ENCODE measurements at places on chromosomes 5 and 9.

GRCh38 chr5:155728857-155729683, 597.9 kb upstream of the SGCD start:
- DNase-seq = no peak

DNA sequence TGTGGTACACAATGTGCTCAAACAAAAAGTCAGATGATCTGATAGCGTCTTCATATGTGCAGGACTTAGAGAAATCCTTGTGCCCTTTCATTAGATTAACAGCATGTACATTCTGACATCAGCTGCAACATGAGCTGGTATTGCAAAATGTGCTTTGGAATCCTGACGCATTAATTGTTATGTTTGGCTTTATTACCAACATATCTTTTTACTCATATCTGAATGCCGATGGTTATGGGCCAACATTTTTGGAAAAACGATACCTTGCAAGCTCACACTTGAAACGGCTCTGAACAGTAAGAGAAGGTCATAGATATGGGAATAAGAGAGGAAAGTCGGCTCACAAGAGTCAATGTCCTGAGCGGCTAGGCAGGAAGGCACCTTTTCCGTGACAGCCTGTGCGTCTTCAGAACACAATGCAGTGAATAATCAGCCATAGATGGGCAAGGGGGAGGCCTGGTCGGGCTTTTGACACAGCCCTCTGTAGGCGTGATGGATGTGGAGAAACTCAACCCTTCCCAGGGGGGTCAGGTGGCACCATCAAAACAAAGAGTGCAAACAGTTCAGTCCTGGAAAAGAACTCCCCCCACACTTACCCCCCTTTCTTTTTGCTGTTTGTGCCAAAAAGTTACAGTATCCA, 36.4 kb upstream of the GAS1 start:
- DNase-seq = no peak

DNA sequence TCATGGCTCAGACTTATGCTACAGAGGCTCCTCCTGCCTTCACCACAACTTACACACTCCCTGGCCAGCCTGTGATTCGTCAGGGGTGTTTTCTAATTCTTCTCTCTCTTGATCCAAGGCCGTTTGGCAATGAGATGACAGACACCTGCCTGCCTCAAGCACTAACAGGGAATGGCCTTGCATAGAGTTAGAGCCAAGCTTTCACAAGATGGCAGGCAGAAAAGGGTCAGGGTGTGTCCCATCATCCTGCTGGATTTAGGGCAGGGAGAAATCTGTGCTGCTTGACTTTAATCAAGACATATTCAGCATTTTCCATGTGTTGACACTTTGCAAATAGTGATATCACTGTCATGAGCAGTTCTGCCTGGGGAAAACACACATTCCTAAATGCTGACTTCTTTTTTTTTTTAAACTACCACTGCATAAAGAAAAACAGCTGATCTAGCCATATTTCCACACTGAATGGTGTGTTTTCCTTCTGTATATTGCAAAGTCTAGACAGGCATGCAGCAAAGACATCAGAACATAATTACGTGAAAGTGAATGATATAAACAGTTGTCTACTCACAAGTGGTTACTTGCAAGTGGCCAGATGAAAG, 95.0 kb upstream of the SLC25A48 start:
- no peak for DNase-seq

- DNase-seq = no peak
These were observed 440.9 kb upstream of the C9orf72 start for GRCh38 chr9:28014212-28014611.

DNA sequence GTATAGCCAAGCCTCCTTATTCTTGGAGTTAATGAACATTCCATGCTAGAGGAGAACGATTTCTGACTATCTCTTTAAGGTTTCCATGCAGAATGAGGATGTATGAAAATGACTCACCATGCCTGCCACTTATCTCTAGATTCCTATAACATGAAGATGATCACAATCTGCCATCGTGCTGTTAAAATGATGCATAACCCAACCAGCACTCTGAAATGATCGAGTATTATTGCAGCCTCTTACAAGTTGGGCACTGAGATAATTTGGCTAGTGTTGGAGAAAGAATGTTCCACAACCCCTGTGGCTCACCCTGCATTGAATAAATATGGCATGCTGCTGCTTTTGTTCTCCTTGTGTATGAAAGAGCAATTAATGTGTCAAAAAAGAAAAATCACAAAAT, 1143.6 kb upstream of the WWC1 start:
- DNase-seq = no peak

GRCh38 chr9:81693671-81694378, 4.5 kb upstream of the TLE1 start:
- no peak for DNase-seq

DNA sequence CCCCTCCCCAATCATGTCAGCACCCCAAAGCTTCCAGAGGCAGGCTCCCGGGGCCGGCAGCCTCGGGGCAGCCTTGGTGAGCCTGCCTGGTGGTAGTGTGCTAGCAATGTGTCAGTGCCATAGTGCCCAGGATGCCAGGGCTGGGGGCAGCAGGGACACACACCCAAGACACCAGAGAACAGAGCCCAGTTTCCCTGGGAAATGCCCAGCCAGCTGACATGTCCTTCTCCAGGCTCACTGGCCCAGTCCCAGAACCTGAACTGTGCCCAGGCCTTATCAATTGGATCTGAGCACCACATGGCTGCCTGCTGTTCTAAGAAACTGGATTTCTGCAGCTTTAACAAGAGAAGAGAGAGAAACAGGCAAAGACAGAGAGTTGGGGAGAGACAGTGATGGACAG, 74.9 kb upstream of the LRRTM2 start:
- no peak for DNase-seq

GRCh38 chr9:120136696-120137095, 443.3 kb downstream of the CDK5RAP2 start:
- DNase-seq = no peak

DNA sequence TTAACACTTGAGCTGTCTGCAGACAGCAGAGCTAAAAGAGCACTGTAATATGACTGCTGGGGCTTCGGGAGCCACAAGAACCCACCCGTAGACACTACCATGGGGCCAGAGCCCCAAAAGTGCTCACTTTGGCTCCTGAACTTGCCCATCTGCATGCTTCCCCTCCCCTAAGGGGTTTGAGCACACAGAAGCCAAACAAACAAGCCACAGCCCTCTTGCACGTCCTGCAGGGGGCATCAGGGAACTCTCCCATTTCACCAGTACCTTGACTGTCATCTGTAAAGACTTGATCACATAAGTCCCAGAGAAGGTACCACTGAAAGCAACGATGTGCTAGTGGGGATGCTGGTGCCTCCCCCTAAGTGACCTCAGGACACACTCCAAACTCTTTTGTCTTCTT, 681.8 kb downstream of the SEMA5A start:
- no peak for DNase-seq
